ENCODE measurements at places on chromosomes 4 and X.

GRCh38 chrX:10649265-10649664 is 28.9 kb upstream of the MID1 start:
- no peak for DNase-seq

DNA sequence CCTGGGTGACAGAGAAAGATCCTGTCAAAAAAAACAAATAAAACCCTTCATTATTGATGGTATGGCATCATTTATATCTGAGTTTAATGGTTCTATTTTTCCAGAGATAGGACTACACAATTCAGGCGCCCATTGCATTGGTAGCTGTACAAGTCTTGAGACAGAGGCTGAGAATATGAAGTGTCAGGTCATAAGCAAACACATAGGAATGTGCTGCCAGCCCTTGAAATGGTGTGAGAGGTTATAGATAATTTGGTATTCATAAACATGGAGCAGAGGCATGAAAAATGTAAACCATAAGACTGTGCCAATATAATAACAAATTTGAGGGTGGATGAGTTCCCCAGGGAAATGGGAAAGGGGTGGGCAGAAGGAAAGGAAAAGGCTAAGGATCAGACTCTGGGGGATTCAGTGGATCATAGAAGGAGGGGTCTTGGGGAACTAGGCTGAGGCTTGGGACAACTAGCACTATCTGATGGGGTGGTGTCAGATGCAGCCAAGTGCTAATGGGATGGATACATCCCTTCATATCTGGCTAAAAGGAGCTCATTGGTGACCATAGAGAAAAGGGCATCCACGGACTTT is 50.8 kb downstream of the MAOA start:
- no peak for DNase-seq

DNA sequence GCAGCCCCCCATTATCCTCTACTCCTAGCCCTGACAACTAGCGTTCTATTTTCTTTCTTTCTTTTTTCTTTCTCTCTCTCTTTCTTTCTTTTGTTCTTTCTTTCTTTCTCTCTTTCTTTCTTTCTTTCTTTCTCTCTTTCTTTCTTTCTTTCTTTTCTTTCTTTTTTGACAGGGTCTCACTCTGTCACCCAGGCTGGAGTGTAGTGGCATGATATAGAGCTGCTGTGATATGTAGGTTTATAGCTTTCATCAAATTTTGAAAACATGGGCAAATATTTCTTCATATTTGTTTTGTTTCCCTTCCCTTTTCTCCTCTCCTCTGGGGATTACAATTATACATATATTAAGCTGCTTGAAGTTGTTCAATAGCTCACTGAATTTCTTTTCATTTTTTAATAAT is 39.1 kb upstream of the LONRF3 start:
- no peak for DNase-seq

- DNase-seq: no peak
Observed at GRCh38 chr4:47835494-47835893, 2.4 kb downstream of the CORIN start.

All from stimulated activated CD4-positive, alpha-beta T cell treated with anti-CD3 and anti-CD28 coated beads, Interleukin-4, amount 100 ng/mL, for 1 hour (primary cell).